ENCODE measurements at places on chromosomes 1 and 21.

DNA sequence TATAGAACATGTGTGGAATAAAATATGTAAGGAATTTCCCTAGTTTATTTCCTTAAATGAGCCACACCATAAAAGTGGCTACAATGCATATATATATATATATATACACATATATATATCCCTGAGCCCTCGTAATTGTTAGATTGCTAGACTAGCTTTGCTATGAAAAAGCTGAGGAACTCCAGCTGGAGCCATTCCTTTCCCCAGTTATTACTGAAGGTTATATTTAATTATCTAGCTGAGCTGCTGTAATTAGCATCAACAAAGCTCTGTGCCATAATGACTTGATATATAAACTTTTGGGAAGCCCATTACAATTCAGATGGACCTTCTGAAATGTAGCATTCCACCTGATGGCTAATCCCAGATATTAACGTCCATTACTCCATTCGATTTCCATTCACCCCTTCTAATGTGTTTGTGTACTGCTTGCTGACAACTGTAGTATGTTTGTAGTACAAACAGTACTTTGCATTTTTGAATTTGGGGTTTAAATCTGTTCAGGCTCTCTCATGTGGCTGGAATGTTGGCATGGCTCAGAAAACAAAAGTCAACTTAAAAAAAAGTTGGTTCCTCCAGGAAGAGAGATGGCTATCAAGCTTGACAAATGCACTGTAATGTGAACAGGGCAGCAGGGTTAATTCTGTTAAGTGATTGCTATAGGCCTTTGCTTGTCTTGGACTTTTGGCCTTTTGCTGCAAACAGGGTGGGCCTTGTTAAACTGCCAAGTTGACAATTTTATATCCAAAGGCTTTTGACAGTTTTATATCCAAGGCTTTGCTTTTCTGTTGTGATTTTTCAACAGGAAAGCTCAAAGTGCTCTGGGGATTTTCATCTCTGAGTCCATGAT, 170.0 kb downstream of the LTN1 start:
- no peak for DNase-seq

GRCh38 chr1:27133991-27134390, 20.9 kb downstream of the SLC9A1 start:
- no peak for DNase-seq

- no peak for DNase-seq
Measured at GRCh38 chr1:53502641-53503432, 43.6 kb downstream of the DMRTB1 start.

- DNase-seq, result no peak
Measured at GRCh38 chr1:7856345-7856744, 3.5 kb upstream of the UTS2 start.

DNA sequence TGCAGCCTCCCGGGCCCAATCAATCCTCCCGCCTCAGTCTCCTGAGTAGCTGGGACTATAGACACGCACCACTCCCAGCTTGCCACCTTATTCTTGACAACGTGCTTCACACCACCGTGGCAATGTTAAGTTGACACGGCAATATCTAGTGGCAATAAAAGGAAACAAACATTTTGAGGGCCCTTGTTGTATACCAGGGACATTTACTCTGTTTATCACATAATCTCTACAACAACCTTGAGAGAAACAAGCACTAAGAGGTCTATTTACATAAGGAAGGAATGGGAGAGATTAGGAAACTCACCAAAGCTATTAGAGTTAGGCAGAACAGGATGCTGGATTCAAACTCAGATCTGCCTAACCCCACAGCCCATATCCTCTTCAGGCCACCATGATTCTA, 3.1 kb downstream of the KLHDC8A start:
- no peak for DNase-seq

DNA sequence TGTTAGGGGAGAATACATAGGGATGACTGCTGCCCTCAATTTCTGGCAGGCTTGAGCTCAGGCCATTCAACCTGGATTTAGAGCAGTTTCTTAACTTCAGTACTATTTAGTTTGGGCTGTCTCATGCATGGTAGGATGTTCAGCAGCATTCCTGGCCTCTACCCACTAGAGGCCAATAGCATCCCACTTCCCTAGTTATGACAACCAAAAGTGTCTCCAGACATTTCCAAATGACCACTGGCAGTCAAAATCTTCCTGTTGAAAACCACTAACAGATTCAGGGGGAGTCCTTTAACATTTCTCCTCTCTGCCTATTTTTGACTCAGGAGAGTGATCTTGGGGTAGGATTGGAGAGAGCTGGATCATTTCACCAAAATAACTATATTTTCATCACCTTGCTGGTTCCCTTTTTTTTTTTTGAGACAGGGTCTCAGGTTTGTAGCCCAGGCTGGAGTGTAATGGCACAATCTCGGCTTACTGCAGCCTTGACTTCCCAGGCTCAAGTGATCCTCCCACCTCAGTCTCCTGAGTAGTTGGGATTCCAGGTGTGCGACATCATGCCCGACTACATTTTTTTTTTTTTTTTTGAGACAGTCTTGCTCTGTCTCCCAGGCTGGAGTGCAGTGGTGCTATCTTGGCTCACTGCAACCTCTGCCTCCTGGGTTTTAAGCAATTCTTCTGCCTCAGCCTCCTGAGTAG, 8.7 kb downstream of the GNAT2 start:
- no peak for DNase-seq

DNA sequence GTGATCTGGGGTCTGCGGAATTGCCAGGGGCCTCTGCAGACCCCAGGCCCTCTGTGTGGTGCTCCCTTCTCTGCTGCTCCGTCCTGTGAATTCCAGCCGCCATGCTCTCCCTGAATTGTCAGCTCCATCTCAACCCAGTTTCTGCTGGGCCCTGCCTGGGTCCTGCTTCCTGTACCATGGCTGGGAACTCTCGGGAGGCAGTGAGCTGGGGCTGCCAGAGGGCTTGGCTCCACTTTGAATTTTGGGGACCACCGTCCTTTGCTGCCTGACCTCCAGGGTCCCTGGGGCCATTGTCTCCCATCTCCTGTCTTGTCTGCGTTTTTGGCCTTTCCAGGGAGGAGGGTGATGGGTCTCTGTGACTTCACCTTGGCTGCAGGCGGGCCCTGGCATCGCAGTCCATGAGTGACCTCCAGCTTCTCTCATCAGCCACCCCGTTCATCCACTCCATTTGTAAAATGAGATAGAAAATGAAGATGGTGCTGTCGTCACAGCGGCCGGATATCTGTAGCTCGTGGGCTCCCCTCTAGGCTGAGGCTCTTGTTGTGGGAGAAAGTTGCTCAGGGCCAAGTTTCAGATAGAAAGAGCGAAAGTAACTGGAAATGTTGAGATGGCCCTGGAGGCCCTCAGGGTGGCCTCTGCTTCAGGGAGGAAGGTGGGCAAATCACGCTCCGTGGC, 38.3 kb downstream of the SKI start:
- no peak for DNase-seq

- no peak for DNase-seq
Measured at GRCh38 chr21:15986277-15986676, 256.5 kb downstream of the USP25 start.

GRCh38 chr1:158095737-158096335, 84.9 kb upstream of the CD1D start:
- DNase-seq, result peak; percentile 19

GRCh38 chr1:210741564-210741963, 392.4 kb downstream of the KCNH1 start:
- no peak for DNase-seq

DNA sequence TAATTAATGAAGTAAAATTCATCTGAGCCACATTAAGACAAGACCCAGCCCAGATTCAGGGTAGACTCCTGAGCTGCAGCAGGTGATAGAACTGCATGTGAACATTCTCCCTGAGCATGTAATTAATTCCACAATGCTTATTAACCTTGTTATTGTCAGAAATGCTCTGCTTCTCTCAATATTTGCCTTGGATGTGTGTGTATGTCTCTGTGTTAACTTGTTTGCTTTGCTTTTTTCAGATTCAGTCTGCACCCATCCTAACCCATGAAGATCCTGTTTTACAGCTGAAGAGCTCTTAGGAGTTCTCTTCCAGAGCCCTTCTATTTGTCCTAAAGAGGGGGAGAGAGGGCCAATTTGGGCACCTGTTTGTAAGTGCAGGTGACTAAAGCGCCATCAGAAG, 143.2 kb upstream of the BMP8A start:
- DNase-seq, result no peak

- DNase-seq, result no peak
Measured at GRCh38 chr1:109167001-109167506, 46.7 kb upstream of the SARS1 start.

DNA sequence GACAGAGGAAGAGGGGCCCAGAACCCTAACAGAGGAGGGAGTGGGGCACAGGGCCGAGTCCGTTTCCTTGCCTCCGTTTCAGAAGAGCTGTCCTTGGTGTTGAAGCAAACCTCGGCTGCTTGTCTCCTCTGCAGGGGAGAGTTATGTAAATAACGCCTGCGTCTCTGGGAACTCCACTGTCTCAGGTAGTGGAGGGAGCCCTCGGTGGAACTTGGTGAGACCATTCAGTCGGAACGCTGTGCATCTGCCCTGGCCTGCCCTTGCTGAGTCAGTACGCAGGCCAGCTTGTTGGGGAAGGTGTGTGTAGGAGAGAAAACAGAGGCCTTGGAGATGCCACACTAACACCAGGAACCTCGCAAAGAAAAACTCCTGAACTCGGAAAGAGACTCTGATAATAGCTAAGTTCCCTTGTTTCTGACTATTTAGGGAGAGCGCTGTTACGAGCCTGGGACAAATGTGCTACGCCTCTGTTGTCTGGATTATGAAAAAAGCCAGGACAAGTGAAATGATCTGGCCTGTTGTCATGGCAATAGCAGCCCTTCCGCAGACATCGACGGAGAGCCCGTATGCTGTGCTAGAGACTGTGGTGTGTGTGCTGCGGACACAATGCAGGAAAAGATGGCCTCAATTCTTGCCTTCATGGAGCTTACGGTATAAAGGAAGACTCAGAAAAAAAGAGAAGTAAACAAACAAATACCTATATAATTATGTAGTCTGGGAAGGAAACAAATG, 94.6 kb upstream of the AKT3 start:
- DNase-seq, result no peak

GRCh38 chr1:76463849-76464248, 389.3 kb downstream of the ST6GALNAC3 start:
- no peak for DNase-seq

DNA sequence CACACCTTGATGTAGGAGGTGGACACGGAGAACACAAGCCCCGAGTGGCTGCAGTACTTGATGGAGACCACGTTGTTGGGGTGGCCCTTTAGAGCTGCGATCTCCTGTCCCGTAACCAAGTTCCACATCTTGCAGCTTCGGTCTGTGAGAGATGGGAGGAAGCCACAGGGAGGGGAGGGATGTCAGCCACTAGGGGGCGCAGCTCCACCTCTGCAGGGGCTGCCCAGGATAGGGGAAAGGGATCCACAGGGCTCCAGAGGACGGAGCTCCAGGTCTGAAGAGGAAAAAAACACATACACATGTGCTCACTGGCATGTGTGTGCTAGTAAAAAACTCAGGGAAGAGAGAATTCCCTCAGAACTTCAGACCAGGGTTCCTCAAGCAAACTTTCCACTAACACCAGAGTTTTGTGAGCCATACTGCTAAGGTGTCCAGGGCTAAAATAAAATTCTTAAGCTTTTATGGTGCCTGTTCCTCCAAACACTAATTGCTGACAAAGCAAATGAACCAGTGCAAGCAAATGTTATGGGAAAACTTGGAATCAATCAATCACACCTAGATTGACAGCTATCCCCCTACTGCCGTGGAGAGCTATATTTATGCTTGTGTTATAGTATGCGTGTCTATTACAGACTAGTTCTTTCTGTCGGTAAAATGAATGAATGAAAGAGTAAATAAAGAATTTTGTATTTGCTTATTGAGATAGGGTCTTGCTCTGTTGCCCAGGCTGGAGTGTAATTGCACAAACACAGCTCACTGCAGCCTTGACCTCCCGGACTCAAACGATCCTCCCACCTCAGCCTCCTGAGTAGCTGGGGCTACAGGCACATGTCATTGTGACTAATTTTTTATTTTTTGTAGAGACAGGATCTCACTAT, 43.7 kb downstream of the KIF21B start:
- DNase-seq, result peak; percentile 79

DNA sequence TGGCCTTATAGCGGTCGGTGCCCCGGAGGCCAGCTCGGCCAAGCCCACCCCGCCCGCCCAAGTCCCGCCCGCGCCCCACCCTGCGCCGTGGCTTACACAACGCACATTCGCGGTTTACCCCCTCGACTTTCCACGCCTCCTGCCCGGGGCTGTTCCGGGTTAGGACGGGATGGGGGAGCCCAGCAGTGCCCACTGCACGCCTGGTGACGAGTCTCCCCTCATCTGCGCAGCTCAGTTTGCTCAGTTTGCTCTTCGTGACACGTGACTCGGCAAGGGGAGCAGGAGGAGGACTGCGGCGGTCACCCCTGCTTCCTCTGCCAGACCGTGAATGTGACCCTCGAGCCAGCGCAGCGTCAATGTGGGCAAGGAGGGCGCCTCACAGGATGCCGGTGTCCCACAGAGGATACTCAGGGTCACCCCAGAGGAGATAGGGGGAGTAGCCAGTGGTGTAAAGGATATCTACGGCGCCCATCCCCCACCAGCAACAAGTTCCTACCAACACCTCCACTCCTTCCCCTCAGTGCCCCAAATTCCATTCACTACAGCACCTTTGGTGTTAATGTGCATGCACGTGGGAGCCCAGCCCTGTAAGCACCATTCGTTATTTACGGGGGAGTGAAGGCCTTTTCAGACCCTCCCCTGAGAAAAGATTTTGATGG, 350 bp upstream of the S100A6 start:
- peak; percentile 82 for DNase-seq

GRCh38 chr21:31012133-31013089, 25.9 kb downstream of the KRTAP19-8 start:
- no peak for DNase-seq

- DNase-seq, result no peak
Measured at GRCh38 chr1:22763487-22764200, 53.0 kb downstream of the EPHB2 start.

DNA sequence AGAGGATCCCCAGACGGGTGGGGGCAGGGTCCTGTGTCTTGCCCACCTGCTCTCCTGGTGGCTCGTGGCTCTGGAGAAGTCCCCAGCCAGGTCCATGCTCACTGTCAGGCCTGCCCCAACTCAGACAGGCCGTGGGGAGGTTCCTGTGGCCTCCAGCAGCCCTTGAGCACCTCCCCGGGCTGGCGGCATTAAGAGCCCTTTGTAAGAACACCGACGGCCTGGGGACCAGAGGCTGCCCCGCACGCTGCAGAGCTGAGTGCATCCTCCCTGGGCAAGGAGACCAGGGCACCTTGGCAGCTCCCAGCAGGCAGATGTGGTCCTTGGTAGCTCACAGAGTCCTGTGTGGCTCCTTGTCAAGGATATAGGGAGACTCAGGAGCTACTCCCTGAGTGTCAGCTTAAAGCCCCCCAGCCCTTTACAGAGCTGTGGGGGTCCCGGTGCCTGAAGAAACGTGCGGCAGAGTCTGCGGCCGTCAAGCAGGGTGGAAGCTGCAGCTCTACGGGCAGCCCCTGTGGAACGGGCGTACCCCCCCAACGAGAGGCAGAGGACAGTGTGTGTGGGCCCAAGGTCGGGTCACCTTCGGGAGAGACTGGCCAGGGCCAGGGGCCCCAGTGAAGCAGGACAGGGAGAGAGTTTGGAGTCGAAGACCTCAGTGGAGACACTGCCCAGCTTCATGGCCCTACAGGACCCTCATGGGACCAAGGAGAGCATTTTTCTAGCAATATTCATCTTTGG, 118.6 kb downstream of the PRDM16 start:
- no peak for DNase-seq

GRCh38 chr1:116674011-116674531, 6.5 kb upstream of the IGSF3 start:
- DNase-seq, result no peak

GRCh38 chr1:86704972-86705664, 742 bp downstream of the SH3GLB1 start:
- peak; percentile 43 for DNase-seq

GRCh38 chr1:106681939-106682522, 374.4 kb upstream of the PRMT6 start:
- DNase-seq, result no peak

All from stimulated activated CD4-positive, alpha-beta T cell treated with anti-CD3 and anti-CD28 coated beads, Interleukin-2, amount 100 ng/mL, for 24 hours (primary cell).